CD4-positive, alpha-beta T cell (primary cell): ENCODE measurements at places on chromosomes 16 and 17. TPM values are rescaled to one million over a fixed set of nuclear protein-coding genes. Genes with fewer than 3 reads are reported as not detected.

- H3K27me3 ChIP-seq: peaks cover 64% of the 10 kb centered on the region
- no peak overlapping the region for H3K27ac ChIP-seq
- no peaks in the 10 kb centered on the region for H3K36me3 ChIP-seq
- no peak for DNase-seq
- peaks cover 28% of the 10 kb centered on the region for H3K4me1 ChIP-seq
Observed at GRCh38 chr17:73165616-73166404, 1.0 kb downstream of the SSTR2 start.

GRCh38 chr17:33055171-33055611, 63.5 kb downstream of the SPACA3 start:
- H3K36me3 ChIP-seq: no peaks in the 10 kb centered on the region
- no peak overlapping the region for H3K4me3 ChIP-seq
- no peak overlapping the region for H3K27ac ChIP-seq
- no peak for DNase-seq
- no peaks in the 10 kb centered on the region for H3K4me1 ChIP-seq

DNA sequence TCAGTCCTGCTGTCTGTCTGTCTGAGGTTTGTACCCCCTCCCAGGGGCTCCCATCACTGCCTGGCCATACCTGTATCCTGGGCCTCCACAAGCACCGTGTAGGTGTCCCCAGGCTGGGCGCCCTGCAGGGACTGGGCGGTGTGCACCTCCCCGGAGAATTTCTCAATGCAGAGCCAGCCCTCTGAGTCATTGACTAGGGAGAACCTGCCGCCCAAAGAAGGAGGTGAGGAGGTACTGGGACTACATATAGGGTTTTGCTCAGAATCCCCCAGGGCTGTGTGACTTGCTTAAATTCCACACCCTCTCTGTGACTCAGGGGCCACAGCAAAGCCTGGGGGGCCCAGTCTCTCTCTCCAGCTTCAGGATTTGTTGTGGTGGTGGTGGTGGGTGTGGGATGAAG, 7.6 kb downstream of the CDH16 start:
- H3K36me3 ChIP-seq: no peaks in the 10 kb centered on the region
- no peaks in the 10 kb centered on the region for H3K27me3 ChIP-seq
- H3K4me1 ChIP-seq: peaks cover under 1% of the 10 kb centered on the region
- no peak for DNase-seq

DNA sequence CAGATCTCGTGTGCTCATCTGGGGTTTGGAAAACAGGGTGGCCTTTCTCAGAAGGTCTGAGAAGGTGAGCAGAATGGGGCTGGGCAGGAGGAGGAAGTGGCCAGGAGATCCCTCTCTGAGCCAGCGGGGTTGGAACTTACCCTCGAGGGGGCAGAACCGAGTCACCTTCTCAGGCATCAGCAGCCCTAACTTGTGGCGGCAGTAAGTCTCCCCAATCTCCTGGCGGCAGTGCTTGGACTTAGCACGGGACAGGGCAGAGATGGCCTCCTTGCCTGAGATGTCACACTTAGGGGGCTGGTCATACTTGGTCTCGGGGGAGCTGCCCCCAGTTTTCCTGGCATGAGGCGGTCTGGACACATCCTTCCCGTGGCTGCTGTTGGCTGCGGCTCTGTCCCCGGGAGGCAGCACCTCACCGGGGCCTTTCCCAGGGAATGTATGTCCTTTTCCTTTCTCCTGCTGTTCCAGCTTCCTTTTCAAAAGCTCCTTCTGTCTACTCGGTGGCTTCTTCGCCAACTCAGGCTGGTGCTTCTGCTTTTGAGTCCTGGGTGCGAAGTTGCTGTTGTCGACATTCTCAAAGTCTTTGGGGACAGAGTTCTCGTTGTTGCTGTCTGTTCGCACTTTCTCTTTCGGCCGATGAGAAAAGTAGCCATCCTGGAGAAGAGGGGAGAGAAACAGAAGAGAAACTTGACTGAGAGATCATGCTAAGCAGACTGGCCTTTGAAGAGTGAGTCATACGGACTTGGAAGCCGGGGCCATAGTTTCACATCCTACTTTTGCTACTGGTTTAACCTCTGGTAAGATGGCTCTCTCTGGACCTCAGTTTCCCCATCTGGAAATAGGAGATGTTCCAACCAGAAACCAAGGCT, 211.7 kb downstream of the XYLT1 start:
- DNase-seq: no peak
- H3K36me3 ChIP-seq: peaks cover 8% of the 10 kb centered on the region
- no peaks in the 10 kb centered on the region for H3K27me3 ChIP-seq
- H3K4me3 ChIP-seq: no peak overlapping the region
- no peak overlapping the region for H3K27ac ChIP-seq

DNA sequence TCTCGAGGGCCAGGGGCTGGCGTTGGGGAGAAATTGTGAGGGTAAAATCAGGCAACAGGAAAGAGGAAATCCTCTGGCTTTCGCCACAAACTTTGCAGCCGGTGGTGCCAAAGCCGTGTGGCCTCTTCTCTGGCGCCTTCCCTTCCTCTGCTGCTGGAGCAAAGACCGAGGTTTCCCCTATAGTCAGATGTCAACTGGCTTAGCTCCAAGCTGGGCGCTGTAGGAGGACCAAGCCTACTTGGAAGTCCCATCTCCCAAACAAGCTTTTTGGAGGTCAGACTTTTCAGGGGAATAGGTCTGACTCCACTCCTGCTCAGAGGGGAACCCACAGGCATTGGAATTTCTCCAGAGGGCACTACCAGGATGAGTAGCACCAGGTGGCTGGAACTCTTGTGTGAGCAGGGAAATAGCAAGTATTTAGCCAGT, 5.0 kb downstream of the IGFBP4 start:
- H3K36me3 ChIP-seq: no peaks in the 10 kb centered on the region
- no peak for DNase-seq
- peaks cover 38% of the 10 kb centered on the region for H3K4me1 ChIP-seq
- no peak overlapping the region for H3K4me3 ChIP-seq
- H3K27me3 ChIP-seq: no peaks in the 10 kb centered on the region
- H3K27ac ChIP-seq: no peak overlapping the region

GRCh38 chr17:6548578-6549330, 7.6 kb downstream of the PITPNM3 start:
- H3K27ac ChIP-seq: no peak overlapping the region
- no peaks in the 10 kb centered on the region for H3K27me3 ChIP-seq
- no peak overlapping the region for H3K4me3 ChIP-seq
- H3K36me3 ChIP-seq: no peaks in the 10 kb centered on the region

GRCh38 chr17:47705536-47706530, 11.9 kb downstream of the TBKBP1 start:
- peaks cover 5% of the 10 kb centered on the region for H3K36me3 ChIP-seq
- peaks cover 72% of the 10 kb centered on the region for H3K4me1 ChIP-seq
- H3K4me3 ChIP-seq: no peak overlapping the region

GRCh38 chr17:83193336-83194185, 114.2 kb downstream of the METRNL start:
- H3K4me1 ChIP-seq: peaks cover 15% of the 10 kb centered on the region
- no peak for DNase-seq
- no peaks in the 10 kb centered on the region for H3K36me3 ChIP-seq
- H3K27ac ChIP-seq: no peak overlapping the region
- no peak overlapping the region for H3K4me3 ChIP-seq

GRCh38 chr16:57755726-57756423, 20.3 kb downstream of the KATNB1 start:
- no peak for DNase-seq
- no peaks in the 10 kb centered on the region for H3K27me3 ChIP-seq
- H3K36me3 ChIP-seq: peaks cover 9% of the 10 kb centered on the region

DNA sequence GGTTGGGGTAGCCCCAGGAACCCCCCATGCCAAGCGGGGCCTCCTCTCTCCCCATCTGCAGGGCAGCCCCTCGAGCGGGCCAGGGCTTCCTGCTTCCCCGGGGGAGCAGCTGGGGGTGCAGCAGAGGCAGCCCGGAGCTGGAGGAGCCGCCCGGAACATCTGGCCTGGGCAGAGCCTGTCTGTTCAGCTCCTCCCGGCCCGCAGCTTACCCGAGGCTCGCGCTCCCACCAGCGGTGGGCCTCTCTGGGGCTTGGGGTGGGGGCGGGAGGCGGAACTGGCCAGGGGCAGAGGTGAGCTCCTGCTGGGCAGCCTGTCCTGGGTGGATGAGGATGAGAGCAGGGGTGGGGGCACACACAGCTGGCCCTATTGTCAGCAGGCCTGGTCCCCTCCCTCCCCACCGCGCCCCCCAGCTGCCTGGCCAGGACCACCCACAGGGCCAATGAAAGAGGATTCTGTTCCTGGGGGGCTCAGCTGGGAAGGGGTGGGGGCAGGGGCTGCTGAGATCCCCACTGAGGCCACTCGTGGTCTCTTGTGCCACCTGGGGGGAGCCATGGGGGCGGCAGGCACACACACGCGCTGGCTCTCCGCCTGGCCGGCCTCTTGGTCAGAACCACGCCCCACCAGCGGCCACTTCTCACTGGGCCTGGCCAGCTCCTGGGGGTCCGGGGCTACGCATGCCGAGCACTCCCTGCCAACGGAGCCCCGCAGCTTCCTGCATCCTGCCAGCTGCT, 34.7 kb downstream of the BAHCC1 start:
- H3K36me3 ChIP-seq: no peaks in the 10 kb centered on the region
- peaks cover 59% of the 10 kb centered on the region for H3K27me3 ChIP-seq
- DNase-seq: no peak
- H3K27ac ChIP-seq: no peak overlapping the region

GRCh38 chr16:71807905-71808592, 585 bp downstream of the AP1G1 start:
- H3K27ac ChIP-seq: peak overlapping the region; percentile 98
- H3K4me1 ChIP-seq: peaks cover 43% of the 10 kb centered on the region
- DNase-seq: peak; percentile 35
- no peaks in the 10 kb centered on the region for H3K27me3 ChIP-seq
- H3K4me3 ChIP-seq: peak overlapping the region; percentile 91

GRCh38 chr17:34850023-34850422, 111.2 kb downstream of the CCT6B start:
- no peaks in the 10 kb centered on the region for H3K27me3 ChIP-seq
- H3K4me3 ChIP-seq: no peak overlapping the region
- H3K27ac ChIP-seq: no peak overlapping the region
- no peak for DNase-seq
- H3K36me3 ChIP-seq: no peaks in the 10 kb centered on the region

GRCh38 chr17:80418589-80418988, 3.6 kb downstream of the ENDOV start:
- no peak overlapping the region for H3K27ac ChIP-seq
- H3K4me1 ChIP-seq: peaks cover 31% of the 10 kb centered on the region
- peaks cover 11% of the 10 kb centered on the region for H3K36me3 ChIP-seq
- no peak for DNase-seq
- no peaks in the 10 kb centered on the region for H3K27me3 ChIP-seq

DNA sequence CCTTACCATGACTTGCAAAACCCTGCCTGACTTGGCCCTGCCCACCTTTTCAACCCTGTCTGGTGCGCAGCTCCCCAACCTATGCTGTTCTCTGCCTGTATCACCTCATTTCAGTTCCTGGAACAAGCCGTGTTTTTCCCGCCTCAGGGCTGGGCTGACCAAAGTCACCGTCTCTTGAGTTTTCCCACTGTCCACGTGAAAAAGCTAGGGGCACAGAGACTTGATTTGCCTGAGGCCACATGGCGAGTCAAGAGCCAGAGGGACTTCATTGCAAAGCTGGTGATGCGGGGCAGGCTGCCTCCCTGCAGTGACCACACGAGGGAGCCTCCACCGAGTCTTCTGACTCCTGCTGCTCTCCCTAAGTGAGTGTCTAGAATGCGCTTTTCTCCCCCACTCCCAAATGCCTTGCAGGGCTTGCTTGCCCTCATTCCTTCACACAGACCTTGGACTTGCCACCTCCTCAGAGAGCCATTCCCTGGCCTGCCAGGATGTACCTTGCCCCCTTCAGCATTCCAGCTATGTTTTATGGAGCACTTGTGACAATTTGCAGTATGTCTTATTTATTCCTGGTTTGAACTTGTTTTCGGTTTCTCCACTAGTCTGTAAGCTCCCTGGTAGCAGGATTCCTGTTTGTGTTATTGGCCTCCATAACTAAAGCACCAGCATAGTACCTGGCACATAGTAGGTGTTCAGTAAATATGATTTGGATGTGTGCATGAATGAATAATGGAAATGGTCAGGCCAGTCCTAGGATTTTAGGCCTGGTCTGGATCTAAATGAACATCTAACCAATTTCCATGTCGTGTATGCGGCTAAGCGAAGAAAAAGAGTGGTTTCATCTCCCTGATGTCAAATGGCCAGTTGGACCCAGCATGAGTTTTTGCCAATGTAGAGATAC, 252.3 kb downstream of the SNX29 start:
- no peak for DNase-seq
- H3K4me1 ChIP-seq: no peaks in the 10 kb centered on the region
- H3K27ac ChIP-seq: no peak overlapping the region
- no peaks in the 10 kb centered on the region for H3K27me3 ChIP-seq
- H3K4me3 ChIP-seq: no peak overlapping the region

DNA sequence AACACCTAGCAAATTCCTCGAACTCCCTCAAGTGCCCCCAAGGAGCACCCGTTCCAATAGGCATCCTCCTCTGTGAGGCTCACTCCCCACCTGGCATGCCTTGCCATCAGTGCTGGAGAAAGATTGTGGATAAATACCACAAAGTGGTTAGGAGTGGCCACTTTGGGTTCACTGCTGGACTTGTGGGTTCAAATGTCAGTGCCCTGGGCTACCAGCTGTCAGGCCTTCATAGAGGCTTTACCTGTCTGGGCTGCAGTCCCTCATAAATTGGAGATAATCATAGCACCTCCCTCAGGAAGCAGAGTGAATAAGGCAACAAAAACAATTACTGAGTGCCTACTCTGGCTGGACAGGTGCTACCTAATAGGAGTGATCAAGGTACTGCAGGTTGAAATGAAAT, 1.5 kb upstream of the SYT17 start:
- no peak overlapping the region for H3K27ac ChIP-seq
- H3K27me3 ChIP-seq: peaks cover 15% of the 10 kb centered on the region
- DNase-seq: no peak
- no peaks in the 10 kb centered on the region for H3K36me3 ChIP-seq
- no peak overlapping the region for H3K4me3 ChIP-seq

- H3K36me3 ChIP-seq: no peaks in the 10 kb centered on the region
- no peak for DNase-seq
- no peak overlapping the region for H3K27ac ChIP-seq
Observed at GRCh38 chr16:86625821-86626220, 47.5 kb downstream of the FOXL1 start.

- no peak overlapping the region for H3K4me3 ChIP-seq
- H3K27ac ChIP-seq: no peak overlapping the region
- no peak for DNase-seq
- no peaks in the 10 kb centered on the region for H3K36me3 ChIP-seq
Observed at GRCh38 chr16:85367485-85367884, 245.6 kb upstream of the GSE1 start.

LRRC75A gene
- total RNA-seq: 1.9 TPM

IL4R gene
- total RNA-seq: 145 TPM

CDH1 gene
- 0.49 TPM for total RNA-seq

TSEN54 gene
- 78.7 TPM for total RNA-seq

OXLD1 gene
- 24.6 TPM for total RNA-seq

ADAD2 gene
- not detected for total RNA-seq

ARL5C gene
- not detected for total RNA-seq

PRR11 gene
- total RNA-seq: 0.69 TPM
